Glutamatergic neuron (in vitro differentiated cells): ENCODE measurements at places on chromosomes 12 and 14. TPM values are rescaled to one million over a fixed set of nuclear protein-coding genes. Genes with fewer than 3 reads are reported as not detected.

Gene DLK1
- 37.3 TPM for total RNA-seq

Gene OTOGL
- total RNA-seq = 0.83 TPM

DNA sequence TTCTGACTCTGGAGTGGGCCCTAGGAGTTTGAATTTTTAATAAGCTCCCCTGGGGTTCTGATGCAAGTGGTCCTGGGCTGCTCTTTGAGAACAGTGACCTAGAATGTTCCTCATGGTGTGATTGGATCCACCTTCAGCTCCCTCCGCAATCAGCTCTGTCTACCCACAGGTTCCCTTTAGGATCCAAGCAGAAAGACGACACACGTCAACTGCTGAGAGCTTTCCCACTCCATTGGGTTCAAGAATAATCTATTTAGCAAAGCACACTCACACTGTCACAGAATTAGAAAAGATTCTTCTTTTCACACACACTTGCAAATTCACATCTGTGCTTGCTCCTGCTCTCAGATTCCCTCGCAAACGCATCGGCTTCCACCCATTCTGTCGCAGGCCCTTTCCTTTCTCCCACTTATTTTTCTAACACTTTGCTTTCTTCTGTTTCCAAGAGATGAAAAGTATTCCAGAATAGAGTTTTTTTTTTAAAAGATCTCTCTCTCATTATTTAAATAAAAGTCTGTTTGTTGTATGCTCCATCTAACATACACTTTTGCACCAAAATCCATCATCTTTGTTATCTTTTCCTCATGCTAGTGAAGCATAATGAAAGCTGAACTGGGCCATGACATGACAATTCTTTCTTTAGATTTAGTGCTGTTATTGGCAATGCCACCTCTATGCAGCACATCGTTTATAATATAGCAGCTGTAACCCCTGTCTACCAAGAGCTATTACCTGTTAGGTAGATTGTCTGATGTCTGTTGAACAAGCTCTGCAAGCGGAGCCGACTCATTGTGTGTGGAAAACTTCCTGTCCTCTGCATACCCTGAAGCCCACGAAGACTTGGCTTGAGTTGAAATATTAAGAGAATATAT lies 73.1 kb downstream of the CACNA1C start:
- no peak overlapping the region for H3K27ac ChIP-seq
- DNase-seq = no peak
- H3K4me1 ChIP-seq = no peaks in the 10 kb centered on the region

DNA sequence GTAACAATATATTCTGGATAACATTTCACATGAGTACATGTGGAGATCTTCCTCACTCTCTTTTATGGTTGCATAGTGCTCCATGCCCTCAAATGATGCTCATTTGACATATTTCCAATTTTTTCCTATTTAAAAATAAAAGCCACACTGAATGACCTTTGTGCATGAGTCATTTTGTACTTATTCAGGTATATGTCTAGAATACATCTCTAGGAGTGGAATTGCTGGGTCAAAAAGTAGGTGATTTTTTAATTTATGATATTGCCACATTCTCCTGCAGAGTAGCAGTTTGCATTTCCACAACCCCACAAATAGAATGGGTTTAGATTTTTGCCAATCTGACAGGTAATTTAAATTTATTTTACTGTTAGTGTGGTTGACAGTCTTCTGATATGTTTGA lies 104.8 kb downstream of the RPAP3 start:
- no peak overlapping the region for H3K27ac ChIP-seq
- DNase-seq = no peak
- H3K4me1 ChIP-seq = no peaks in the 10 kb centered on the region
- H3K4me3 ChIP-seq = no peak overlapping the region
- H3K27me3 ChIP-seq = no peaks in the 10 kb centered on the region

GRCh38 chr14:83255015-83255726 lies 1721.5 kb upstream of the SEL1L start:
- H3K4me1 ChIP-seq = peaks cover 6% of the 10 kb centered on the region
- no peak overlapping the region for H3K27ac ChIP-seq
- H3K4me3 ChIP-seq = no peak overlapping the region

DNA sequence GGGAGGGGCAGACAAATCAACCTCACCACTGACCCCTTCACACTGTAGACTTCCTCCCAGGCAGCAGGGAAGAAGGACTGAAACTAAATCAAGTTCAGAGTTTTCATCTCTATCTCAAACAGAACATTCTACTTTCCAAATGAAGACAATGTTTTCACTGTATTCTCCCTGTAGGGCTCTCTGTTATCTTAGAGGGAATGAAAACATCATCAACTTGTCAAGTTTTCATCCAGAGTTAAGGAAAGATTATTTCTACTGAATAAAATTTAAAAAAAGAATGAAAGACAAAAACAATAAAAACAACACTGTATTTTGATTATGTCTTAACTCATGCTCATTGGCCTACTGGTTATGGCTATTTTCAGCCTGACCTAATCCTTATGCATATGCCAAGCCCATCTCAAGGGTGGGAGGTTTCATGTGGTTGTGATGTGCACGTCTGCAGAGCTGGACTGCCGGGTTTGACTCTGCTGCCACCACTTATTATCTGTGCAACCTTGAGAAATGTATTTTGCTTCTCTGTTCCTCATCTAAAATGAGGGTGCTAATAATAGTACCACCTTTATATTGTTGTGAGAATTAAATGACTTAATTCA lies 152.0 kb upstream of the AVPR1A start:
- H3K4me1 ChIP-seq = peaks cover 8% of the 10 kb centered on the region
- H3K36me3 ChIP-seq = no peaks in the 10 kb centered on the region
- no peak overlapping the region for H3K4me3 ChIP-seq
- H3K27ac ChIP-seq = no peak overlapping the region
- DNase-seq = no peak

DNA sequence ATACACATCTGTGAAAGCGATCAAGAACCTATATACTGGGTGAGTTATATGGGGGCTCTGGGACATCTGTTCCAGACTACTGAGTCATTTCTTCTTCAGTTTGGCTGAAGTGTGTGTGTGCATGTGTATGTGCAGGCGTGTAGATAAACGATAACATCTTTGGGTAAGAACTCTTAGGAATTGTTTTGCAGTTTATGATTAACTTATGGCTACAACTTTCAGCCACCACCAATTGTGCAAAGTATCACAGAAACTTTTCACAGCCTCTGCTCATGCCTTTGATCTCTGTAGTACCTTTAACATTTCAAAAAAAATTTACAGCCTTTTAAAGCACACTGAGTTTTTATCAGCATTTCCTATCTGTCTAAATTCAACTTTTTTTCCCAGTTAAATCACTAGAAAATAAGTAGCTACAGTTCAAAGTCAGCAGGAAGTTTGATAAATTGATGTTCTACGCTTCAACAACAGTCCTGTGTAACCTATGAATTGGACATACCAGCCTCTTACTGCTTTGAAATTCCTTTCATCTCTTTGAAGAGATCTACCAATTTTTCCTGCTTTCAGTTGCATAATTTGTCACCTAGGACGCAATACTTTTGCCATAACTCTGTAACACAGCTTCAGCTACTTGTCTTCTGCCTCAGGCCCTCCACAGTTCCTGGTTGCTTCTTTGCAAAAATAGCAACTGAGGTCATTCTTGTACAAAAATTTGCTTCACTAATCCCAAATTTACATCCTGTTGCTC lies 43.0 kb downstream of the PPM1H start:
- no peak for DNase-seq
- H3K27ac ChIP-seq = no peak overlapping the region
- H3K4me3 ChIP-seq = no peak overlapping the region

- H3K4me1 ChIP-seq = no peaks in the 10 kb centered on the region
These were observed 19.3 kb downstream of the CTSG start for GRCh38 chr14:24556756-24557155.

DNA sequence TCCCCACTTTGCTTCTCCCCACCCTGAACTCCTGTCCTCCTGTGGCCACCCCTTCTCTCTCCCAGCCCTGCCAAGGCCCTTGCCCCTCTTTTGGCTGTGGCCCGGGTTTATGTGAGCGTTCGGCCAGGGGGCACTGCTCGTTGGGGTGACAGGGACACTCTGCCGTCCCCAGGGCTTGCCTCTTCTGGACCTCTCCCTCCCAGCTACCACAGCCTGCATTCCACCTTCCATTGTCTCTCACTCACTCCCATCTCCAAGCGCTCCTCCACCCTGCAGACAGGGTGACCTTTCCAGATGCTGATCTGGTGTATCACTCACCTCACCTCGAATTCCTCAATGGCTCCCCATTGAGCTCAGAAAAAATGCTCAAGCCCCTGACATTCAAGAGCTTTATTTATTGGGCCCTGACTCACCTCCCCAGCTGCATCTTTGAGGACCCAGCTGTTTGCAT lies 1.4 kb downstream of the SERPINA9 start:
- DNase-seq = no peak
- no peak overlapping the region for H3K4me3 ChIP-seq
- no peaks in the 10 kb centered on the region for H3K36me3 ChIP-seq
- no peaks in the 10 kb centered on the region for H3K4me1 ChIP-seq
- H3K27me3 ChIP-seq = peaks cover 3% of the 10 kb centered on the region
